ENCODE measurements at places on chromosomes 6 and 20.

- no peak for DNase-seq
Observed at GRCh38 chr6:56756219-56756789, 113.6 kb upstream of the DST start.

GRCh38 chr6:35310265-35310831 lies 12.7 kb downstream of the DEF6 start:
- DNase-seq = no peak

DNA sequence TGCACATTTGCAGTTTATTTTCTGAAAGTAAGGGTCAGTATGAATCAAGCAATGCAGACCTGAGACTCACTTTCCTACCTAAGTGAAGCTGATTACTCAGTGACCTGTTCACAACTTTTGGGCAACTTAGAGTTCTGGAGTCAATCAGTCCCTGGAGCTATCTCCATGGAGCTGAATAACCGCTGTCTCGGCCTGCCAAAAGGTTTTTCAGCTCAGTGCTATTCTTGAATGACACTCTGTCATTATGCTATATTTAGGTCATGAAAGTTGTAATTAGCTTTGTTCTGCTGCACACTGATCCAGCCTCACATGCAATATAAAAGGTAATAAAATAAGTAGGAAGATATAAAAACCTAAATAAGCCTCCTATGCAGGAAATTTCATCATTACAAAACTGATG lies 356.0 kb downstream of the BMP2 start:
- DNase-seq = no peak

DNA sequence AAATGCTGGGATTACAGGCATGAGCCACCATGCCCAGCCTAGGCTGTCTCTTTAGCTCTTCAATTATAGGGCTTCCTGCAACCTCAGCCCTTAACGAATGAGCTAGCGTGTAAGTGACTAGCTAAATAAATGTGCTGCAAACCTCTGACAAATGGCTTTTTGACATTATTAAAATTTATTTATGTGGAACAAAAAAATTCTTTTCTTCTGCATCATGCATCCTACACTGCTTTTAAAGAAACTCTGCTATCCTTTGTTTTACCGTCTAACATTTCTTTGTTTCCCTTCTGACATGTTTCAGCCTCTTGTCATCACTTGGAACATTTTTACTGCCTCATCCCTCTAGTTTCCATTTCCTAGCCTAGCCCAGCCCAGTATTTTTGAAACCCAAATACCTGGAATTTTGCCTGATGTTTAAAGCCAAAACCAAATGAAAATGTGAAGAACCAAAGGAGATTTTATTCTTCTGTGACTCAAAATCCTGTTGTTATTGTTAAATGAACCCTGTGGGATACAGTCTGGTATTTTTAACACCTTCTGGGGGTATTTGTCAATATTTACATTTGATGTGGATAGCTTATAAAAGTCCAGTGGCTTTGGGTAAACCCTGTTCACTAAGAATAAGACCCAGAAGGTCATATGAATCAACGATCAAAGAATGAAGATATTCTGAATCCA lies 9.5 kb downstream of the NT5E start:
- DNase-seq = no peak

DNA sequence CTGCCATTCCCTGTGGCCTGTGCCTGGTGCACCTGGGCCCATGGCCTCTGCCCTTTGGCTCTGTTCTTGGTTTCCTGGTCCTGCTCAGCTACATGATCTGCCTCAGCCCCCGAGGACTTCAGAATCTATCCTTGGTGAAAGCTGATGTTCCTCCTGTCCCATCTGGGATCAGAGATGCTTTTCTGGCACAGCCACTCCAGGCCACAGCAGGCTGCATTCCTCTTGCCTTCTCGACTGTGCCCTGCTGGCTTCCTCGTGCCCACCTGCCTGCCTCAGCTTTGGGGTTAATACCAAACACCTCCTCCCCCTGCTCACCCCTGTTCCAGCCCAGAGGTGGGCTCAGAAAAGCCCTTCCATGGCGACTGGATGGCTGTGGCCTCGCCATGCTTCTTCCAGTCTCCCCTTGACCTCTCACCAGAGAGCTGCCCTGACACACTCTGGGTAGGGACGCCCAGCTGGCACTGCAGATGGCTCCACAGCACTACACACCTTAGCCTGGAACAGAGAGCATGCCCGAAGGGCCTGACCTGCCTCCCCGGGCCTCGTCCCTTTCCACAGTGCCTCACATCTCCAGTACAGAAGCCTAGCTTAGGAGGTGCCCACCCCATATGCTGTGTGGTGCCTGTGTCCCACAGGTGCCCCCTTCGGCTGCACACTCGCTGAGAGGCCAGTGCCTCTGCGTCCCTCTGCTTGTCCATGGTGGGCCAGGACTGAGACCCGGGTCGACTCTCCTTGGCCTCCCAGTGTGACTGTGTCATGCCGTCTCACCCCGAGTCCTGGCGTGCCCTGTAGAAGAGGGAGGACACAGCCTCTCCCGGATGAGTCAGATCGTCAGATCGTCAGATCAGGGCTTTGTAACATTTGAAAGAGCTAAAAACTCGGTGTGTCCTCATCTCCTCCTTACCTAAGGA lies 148.8 kb downstream of the DTNBP1 start:
- no peak for DNase-seq

GRCh38 chr6:107116328-107116892 lies 1.1 kb upstream of the BEND3 start:
- no peak for DNase-seq

DNA sequence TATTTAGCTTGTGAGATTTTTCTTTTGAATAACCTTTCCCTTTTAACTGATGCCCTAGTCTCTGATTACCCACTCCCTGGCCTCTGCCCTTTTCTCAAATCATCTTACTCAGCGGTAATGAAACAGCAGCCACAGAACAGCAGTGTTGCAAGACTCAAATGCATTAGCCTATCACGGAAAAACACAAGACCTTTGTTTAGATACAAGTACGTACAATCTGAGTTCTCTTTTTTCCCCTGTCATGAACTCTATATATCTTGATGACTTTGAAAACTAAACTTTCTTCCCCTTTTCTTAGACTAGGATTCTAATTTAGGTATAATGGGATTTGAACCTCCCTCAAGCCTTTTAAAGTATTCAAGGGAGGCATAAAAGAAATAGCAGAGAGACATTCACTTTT lies 1034.9 kb downstream of the EYS start:
- DNase-seq = no peak
